ENCODE measurements at places on chromosomes 7 and 10. TPM values are rescaled to one million over a fixed set of nuclear protein-coding genes. Genes with fewer than 3 reads are reported as not detected.

PSMG3 gene
- 26.8 TPM for total RNA-seq

ZC3HAV1L gene
- 17.4 TPM for total RNA-seq

OR13A1 gene
- 0.23 TPM for total RNA-seq

OR9A2 gene
- 0.30 TPM for total RNA-seq

SFTPA2 gene
- total RNA-seq, result not detected

TACR2 gene
- not detected for total RNA-seq

CRPPA gene
- 0.89 TPM for total RNA-seq

TMEM236 gene
- total RNA-seq, result 0.08 TPM
